ENCODE measurements at places on chromosomes 12 and 14.
A peak's percentile ranks its signal among the peaks of the same experiment; 100 is the strongest.

DNA sequence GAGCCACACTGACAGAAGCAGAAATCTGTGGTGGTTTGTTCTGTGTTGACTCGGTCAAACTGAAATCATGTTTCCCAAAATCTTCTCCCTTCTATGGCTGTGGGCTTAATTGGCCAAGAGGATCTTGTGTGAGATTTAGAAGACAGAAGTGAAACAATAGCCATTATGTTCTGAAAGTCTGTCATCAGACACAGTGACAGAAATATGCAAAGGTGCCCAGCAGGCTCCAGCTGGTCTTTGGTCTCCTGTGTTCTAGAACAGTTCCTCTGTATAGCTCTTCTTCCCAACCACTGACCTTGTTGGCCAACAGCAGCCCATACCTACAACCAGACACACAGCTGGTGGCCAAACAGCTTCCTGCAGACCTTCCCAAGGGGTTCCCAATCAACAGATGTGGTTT, 25.0 kb upstream of the COCH start:
- DNase-seq, result no peak

DNA sequence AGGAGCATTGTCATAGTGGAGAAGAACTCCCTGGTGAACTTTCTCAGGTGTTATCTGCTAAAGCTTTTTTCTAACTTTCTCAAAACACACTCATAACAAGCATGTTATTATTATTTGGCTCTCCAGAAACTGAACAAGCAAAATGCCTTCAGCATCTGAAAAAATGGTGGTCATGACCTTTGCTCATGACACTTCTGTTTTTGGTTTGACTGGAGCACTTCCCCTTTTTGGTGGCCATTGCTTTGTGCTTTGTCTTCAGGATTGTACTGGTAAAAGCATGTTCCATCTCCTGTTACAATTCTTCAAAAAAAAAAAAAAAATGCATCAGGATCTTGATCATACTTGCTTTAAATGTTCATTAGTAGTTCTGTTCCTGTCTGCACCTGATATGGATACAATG, 1241.6 kb upstream of the USP15 start:
- DNase-seq, result no peak

- no peak for DNase-seq
Measured at GRCh38 chr14:90691627-90692026, 124.6 kb downstream of the TTC7B start.

GRCh38 chr12:132025526-132025925, 75.8 kb downstream of the EP400 start:
- no peak for DNase-seq

- peak; percentile 70 for DNase-seq
Measured at GRCh38 chr12:111636209-111636945, 37.3 kb upstream of the ATXN2 start.
